ENCODE measurements at places on chromosomes 3 and 15. TPM values are rescaled to one million over a fixed set of nuclear protein-coding genes. Genes with fewer than 3 reads are reported as not detected.

RYR3 gene
- 0.05 TPM for total RNA-seq

CLDN18 gene
- not detected for total RNA-seq

MAP6D1 gene
- 6.5 TPM for total RNA-seq

GATM gene
- 2.1 TPM for total RNA-seq

GREM1 gene
- 6.6 TPM for total RNA-seq

SSUH2 gene
- 0.57 TPM for total RNA-seq

PDCD10 gene
- total RNA-seq = 54.3 TPM

RAB6B gene
- 2.4 TPM for total RNA-seq

LINGO1 gene
- 12.4 TPM for total RNA-seq

SI gene
- total RNA-seq = not detected

PDZRN3 gene
- not detected for total RNA-seq

ONECUT1 gene
- total RNA-seq = 0.25 TPM

EID1 gene
- total RNA-seq = 112 TPM

DTX3L gene
- 11.6 TPM for total RNA-seq

EXOG gene
- 31.5 TPM for total RNA-seq

LRRC31 gene
- total RNA-seq = not detected

LRRC2 gene
- total RNA-seq = not detected

MYLK gene
- total RNA-seq = 15.6 TPM

RARRES1 gene
- 7.3 TPM for total RNA-seq

SPRED1 gene
- total RNA-seq = 11.4 TPM

STRIT1 gene
- total RNA-seq = not detected

CPN2 gene
- not detected for total RNA-seq

KNG1 gene
- not detected for total RNA-seq

SLC22A14 gene
- not detected for total RNA-seq

ECE2 gene
- total RNA-seq = not detected

TNNC1 gene
- 1.2 TPM for total RNA-seq

HYAL1 gene
- total RNA-seq = 0.38 TPM

PRTG gene
- total RNA-seq = 8.2 TPM
